ENCODE measurements at places on chromosomes 6 and 20.

DNA sequence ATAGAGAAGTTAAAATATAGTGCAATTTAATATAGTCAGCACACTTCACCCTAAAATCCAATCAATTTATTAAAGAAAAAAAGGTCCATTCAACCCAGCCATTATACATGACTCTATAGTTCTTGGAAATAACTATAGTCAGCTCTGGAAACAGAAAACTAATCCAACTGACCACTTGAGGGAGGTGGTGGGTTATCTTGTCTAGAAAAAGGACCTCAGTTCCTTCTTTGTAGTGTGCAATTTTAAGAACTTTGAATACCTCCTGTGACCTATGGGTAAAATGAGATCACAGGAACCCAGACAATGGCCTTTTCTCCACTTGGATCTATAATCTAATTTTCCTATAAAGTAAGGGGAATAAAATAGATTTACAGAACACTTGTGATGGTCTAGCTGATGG lies 163.6 kb upstream of the CENPW start:
- H3K27ac ChIP-seq, result no peak overlapping the region
- H3K4me3 ChIP-seq, result no peak overlapping the region
- DNase-seq, result no peak
- H3K4me1 ChIP-seq, result no peaks in the 10 kb centered on the region
- H3K27me3 ChIP-seq, result no peaks in the 10 kb centered on the region

DNA sequence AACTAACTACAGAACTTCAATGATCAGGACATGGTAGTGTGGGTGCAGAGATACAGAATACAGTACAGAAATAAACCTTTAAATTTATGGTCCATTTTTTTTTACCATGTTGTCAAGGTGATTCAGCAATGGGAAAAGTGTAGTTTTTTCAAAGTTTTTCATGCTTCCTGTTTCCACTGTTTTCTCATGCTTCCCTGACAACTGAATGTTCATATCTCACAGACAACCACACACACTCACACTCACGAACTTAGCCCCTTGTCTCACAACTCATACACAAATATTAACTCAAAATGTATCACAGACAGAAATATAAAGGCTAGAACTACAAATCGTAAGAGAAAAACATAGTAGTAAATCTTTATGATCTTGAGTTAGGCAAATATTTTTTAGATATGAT lies 232.6 kb upstream of the CDYL start:
- H3K36me3 ChIP-seq, result no peaks in the 10 kb centered on the region
- no peak overlapping the region for H3K4me3 ChIP-seq
- DNase-seq, result no peak

- DNase-seq, result no peak
- H3K27ac ChIP-seq, result no peak overlapping the region
- no peak overlapping the region for H3K4me3 ChIP-seq
- no peaks in the 10 kb centered on the region for H3K4me1 ChIP-seq
- H3K27me3 ChIP-seq, result no peaks in the 10 kb centered on the region
Observed at GRCh38 chr6:16383607-16384206, 145.3 kb downstream of the GMPR start.

GRCh38 chr6:137155830-137156229 lies 17.6 kb downstream of the IL22RA2 start:
- no peaks in the 10 kb centered on the region for H3K36me3 ChIP-seq
- DNase-seq, result peak; percentile 12
- H3K4me1 ChIP-seq, result no peaks in the 10 kb centered on the region

GRCh38 chr6:133236932-133237331 lies 4.2 kb upstream of the EYA4 start:
- no peak for DNase-seq
- no peaks in the 10 kb centered on the region for H3K4me1 ChIP-seq
- no peak overlapping the region for H3K27ac ChIP-seq
- H3K4me3 ChIP-seq, result no peak overlapping the region
- peaks cover 6% of the 10 kb centered on the region for H3K27me3 ChIP-seq

DNA sequence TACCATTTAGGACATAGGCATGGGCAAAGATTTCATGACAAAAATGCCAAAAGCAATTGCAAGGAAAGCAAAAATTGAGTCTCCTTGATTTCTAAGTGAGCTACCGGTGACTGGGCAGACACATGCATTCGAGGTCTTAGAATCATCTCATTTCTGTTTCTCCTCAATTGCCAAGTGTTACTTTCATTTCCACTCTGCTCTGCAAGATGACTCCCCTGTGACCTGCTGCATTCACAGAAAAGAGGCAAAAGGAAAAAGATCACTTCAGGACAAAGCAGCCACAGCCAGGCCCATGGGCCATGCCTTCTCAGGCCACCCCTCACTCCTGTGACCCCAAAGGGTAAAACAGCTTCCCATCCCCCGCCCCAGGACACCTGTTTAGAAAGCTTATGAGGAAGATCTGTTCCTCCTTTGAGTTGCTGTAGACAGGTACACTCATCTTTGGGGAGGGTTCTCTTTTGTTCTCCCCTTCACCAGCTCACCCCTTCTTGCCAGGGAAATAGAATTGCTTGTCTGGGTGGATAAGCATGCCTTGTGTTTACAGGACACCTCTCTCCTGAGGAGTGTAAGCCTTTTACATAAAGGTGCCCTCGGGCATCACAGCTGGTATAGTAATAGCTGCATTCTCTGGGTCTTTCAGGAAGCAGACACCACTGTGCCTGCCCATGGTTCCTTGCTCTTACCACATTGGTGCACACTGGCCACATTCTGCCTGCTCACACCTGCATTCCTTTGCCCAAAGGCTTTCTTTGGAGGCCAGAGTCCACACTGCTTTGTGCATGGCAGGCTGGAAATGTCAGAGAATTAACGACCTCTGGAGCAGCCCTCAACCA lies 105.0 kb downstream of the SLC24A3 start:
- H3K27ac ChIP-seq, result no peak overlapping the region
- no peaks in the 10 kb centered on the region for H3K36me3 ChIP-seq
- no peaks in the 10 kb centered on the region for H3K4me1 ChIP-seq
- no peak overlapping the region for H3K4me3 ChIP-seq
- no peak for DNase-seq
- no peaks in the 10 kb centered on the region for H3K27me3 ChIP-seq
